Stimulated activated CD8-positive, alpha-beta memory T cell treated with anti-CD3 and anti-CD28 coated beads, Interleukin-4, amount 100 ng/mL, for 4 hours (primary cell): ENCODE measurements at places on chromosomes 16 and 17.
A peak's percentile ranks its signal among the peaks of the same experiment; 100 is the strongest.

GRCh38 chr17:18160128-18160856 is 23.3 kb upstream of the ALKBH5 start:
- DNase-seq: no peak

DNA sequence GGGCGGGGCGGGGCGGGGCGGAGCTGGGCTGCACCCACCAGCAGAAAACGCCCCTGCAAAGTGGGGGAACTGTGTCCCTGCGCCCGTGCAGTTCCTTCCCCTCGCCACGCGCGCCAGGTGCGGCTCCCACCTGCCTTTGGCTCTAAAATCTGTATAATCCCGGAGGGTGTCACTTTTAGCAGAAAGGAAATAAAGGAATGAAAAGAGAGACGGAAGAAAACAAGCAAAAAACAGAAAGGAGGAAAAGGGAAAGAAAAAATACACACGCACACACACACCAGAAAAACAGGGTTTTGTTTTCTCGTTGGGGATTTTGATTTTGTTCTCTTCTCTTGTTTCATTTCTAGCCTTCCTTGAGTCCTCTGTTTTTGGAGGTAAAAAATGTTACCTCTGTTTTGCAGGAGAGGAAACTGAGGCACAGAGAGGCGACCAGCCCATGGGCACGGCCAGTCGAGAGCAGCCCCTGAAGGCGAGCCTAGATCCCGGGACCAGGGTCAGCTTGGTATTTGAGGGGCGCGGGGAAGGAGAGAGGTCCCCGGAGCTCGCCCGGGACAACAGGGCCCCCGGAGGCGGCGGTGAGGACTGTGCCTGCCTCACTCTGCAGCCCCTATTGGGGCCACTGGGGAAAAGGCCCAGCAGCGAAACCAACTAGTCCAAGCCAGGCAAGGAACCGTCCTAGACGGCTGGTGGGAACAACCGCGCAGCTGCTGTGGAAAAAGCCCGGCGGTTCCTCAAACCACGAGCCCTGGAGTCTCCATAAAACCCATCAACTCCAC is 594 bp upstream of the CARHSP1 start:
- no peak for DNase-seq

DNA sequence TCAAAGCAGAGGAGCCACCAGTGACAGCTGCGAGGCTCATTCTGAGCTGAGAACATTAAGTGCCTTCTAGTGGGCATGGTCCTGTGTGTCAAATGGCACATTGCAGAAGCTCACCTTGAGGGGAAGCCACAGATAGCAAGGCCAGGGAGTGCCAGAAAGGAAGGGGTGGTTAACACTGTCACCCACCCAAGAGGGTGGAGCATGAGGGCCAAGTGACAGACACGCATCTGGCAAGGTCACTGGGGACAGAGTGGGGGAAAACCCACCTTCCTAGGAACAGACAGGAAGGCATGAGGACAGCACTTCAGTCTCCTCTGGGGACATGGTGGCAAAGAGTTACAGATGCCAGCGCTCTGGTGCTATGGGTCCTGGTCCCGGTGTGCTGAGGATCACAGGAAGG is 22.1 kb downstream of the NUBP1 start:
- peak; percentile 7 for DNase-seq

DNA sequence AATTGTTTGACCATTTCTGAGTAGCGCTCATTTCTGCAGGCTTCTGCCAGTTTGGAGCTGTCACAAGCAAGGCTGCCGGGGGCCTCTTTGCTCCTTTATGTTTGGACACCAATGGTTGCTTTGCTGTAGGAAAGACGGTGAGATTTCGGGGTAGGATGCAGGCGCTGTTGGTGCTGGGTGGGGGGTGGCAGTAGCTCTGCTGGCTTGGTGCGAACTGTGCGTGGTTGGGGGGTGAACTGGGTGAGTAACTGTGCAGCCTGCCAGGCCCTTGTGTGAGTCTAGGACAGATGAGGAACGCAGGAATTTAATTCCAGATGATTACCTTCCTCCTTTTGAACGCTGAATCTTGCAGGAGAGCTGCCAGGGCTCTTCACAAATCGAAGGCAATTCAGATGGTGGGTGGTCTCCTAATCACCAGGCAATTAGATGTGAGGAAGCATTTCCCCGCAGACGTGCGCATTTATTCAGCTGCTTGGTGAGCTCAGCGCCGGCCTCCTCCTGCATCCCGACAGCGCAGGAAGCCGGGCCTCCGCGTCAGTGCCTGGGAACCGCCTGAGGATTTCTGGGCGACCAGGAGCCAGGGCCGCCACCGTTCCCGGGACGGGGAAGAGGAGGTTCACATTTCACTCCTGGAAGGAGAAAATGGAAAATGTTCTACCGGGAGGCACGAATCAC is 154.4 kb downstream of the FOXL1 start:
- no peak for DNase-seq

- DNase-seq: no peak
Observed at GRCh38 chr17:64126918-64127317, 3.0 kb downstream of the ERN1 start.

- no peak for DNase-seq
Observed at GRCh38 chr16:87303431-87303930, 13.7 kb downstream of the C16orf95 start.

DNA sequence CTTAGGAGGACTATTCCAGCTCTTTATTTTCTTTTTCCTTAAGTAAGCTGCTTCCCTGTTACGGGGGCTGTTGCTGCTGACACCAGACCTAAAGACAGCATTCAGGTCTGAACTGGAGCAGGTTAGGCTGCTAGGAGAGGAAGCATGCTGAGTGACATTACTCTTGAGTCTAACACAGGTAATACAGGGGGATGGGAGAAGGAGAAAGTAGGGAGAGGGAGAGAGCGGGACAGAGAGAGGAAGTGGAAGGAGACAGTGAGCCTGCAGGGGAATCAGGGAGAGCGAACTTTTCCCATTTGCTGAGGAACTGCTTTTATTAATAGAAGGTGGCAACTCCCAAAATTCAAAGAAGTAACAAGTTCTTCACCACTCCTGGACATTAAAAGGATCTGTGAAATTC is 130.9 kb downstream of the PARN start:
- no peak for DNase-seq

GRCh38 chr17:27848931-27849330 is 44.2 kb downstream of the LYRM9 start:
- no peak for DNase-seq

DNA sequence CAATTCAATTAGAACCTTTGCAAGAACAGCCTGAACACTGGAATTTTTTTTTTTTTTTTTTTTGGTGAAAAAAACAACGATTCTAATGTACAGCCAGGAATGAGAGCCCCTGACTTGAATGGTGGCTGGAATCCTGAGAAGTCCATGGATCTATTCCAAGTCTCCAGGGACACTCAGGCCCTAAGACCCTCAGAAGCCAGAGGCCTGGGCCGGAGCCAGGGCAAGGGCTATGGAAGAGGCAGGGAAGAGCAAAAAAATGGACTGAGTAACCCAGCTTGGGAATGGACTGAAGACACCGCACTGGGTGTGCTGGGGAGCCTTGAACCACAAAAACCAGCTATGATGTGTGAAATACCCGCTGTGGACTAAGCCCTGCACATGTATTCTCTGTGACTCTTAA is 60.3 kb upstream of the LHX1 start:
- DNase-seq: no peak

GRCh38 chr17:34671191-34671590 is 91.8 kb downstream of the TMEM132E start:
- no peak for DNase-seq

GRCh38 chr16:77211880-77212740 is 12.9 kb downstream of the SYCE1L start:
- peak; percentile 42 for DNase-seq

DNA sequence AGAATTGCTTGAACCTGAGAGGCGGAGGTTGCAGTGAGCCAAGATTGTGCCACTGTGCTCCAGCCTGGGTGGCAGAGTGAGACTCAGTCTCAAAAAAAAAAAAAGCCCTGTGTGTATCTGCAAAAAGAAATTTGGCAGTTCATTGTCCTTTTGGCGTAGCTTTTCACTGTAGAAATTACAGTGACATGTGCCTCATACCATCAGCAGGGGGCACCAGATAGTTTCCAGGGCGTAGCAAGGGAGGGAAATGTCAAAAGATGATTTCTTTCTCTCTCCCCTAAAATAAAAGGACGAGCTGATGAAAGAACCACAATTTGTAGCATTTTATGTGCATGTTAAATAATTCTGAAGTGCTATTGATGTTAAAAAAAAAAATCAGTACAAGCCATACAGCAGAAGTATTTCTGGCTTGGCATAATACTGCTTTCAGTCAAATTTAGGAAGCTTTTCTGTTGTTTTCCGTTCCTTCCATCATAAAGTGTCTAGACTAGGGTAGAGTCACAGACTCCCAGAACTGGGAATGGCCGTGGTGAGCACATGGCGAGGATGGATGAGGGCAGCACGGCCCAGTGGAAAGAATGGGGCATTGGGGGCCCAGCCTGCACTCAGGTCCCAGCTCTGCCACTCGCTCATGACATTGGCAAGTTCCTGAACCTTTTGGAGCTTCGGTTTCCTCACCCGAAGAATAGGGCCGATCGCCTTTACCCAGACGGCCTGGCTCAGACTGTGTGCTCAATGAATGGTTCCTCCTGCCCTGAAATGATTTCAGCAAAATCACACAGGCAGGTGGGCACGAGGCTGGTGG is 59.8 kb upstream of the RPH3AL start:
- peak; percentile 45 for DNase-seq

DNA sequence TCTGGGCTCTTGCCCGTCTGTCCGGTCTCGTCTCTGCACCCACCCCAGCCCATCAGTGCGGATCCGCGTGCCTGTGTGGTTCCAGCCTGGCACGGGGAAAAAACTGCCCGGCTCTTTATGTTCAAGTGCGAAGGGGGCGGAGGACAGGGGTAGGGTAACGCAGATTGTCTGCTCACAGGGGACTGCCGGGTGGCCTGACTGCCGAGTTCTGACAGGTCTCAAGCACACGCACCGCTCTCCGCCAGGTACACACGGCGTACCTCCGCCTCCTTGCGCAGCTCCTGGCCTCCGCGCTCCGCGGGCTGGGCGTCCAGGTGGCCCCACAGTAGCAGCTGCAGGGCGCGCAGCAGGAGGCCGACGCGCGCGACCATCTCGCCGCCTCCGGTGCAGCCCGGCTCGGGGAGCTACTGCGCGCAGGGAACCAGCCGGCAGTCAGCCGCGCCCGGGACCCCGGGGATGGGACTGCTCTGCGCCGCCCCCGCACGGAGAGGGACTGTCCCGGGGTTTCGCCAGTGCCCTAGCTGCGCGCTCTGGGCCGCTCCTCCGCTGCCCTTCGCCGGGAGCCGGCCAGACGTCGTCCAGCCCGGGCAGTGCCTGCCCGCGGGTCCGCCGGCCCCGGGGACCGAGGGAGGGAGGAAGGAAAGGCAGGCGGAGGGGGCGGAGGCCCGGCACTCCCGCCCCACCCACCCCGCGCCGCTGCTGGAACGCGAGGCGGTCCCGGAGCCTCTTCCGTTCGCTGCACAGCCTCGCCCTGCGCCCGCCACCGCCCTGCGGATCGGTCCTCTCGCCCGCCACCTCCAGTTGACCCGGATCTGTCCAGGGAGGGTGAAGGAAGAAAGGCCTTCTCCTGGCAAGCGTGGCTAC is at the start of gene MMP28:
Gene MMP28, minus strand, starts transcription at position 635 of the 864 bp plus-strand sequence. Its CDS starts 264 bp downstream, at position 371.
- no peak for DNase-seq
